Mesothelial cell of epicardium (in vitro differentiated cells): ENCODE measurements at places on chromosomes 6 and 20.

DNA sequence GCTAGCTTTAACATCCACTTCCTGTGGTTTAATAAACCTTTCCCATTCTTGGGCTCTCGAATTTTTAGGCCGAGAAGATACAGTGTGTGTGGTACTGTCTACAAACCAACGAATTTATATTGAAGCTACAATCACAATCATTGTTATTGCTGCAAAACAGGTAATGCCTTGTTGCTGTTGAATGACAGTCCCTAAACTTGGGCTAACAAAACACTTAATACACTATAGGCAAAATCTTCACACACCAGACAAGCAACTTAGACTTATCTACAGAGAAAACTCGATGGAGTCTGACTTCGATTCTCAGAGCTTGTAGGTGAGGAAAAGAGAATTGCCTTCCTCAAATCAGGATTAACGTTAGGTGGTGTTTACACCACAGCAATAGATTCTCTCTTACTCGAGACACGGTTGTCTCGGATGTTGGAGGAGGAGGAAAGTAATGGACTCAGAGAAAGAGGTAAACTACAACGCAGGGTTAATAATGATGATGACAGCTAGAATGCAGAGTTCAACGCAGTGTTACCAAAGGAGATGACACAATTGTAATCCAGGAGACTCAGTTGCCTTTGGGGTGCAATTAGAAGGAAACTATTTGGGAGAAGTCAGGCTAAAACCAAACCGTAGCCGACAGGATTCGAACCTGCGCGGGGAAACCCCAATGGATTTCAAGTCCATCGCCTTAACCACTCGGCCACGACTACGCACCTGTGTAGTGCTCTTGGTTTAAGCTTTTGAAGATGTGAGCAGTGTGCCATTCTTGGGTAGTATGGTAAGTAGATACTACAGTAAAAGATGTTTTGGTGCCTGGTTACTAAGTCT is 32.5 kb upstream of the ZNF184 start:
- no peak for DNase-seq

DNA sequence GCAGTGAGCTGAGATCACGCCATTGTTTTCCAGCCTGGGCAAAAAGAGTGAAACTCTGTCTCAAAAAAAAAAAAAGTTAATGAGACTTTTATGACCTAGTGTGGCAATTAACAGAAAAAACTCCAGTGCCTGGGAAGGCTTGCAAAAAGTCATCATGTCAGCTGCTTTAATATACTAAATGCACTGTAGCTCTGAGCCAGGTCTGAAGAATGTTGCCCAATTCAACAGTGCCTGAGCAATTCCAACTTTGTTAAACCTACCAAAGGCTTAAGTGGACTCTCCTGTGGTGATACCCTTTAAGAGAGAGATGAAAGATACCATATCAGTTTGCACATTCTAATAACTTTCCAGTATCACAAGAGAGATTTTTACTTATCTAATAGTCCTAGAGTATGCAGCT is 6.5 kb upstream of the ROS1 start:
- no peak for DNase-seq

DNA sequence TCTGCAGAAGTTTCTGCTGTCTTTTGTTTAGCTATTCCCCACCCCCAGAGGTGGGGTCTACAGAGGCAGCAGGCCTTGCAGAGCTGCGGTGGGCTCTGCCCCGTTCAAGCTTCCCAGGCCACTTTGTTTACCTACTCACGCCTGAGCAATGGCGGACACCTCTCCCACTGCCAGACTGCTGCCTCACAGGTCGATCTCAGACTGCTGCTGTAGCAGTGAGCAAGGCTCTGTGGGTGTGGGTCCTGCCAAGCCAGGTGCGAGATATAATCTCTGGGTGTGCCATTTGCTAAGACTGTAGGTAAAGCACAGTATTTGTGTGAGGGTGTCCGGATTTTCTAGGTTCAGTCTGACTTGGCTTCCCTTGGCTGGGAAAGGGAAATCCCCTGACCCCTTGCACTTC is 23.6 kb upstream of the ZNF337 start:
- no peak for DNase-seq

DNA sequence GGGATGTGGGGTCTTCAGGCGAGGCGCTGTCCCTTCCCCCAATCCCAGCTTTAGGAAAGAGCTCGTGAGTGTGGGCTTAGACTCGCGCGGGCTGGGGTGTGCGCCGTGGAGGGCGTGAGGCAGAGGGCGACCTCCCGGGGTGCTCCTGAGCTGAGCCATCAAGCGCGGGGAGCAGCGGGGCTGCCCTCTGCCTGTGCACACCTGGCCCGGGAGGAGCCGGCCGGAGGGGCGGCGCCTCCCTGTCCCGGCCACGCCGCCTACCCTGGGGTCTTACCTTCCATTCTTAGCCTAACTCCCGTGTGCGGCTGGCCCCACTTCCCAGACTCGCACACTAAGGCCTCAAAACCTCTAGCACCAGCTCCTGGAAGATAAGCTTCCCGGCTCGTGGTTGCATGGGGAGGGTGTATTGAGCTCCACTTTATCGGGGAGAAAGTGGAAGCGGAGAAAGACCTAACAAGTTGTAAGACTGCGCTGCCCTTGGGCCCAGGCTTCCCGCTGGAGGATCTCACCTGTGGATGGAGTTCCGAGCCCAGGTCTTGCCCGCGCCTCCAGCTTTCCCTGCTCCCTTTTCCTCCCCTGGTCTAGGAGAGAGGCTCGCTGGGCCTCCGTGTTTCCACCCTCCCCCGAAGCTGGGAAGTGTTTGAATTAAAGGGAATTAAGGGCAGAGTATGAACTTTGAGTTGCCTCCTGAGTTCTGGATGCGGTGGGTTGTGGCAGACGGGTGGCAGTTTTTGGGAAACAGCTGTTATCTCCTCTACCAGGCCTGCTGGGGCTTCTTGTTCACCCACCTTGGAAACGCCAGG is 1.2 kb downstream of the DNMT3B start:
- no peak for DNase-seq

GRCh38 chr20:50969435-50969834 is 10.8 kb downstream of the MOCS3 start:
- no peak for DNase-seq

DNA sequence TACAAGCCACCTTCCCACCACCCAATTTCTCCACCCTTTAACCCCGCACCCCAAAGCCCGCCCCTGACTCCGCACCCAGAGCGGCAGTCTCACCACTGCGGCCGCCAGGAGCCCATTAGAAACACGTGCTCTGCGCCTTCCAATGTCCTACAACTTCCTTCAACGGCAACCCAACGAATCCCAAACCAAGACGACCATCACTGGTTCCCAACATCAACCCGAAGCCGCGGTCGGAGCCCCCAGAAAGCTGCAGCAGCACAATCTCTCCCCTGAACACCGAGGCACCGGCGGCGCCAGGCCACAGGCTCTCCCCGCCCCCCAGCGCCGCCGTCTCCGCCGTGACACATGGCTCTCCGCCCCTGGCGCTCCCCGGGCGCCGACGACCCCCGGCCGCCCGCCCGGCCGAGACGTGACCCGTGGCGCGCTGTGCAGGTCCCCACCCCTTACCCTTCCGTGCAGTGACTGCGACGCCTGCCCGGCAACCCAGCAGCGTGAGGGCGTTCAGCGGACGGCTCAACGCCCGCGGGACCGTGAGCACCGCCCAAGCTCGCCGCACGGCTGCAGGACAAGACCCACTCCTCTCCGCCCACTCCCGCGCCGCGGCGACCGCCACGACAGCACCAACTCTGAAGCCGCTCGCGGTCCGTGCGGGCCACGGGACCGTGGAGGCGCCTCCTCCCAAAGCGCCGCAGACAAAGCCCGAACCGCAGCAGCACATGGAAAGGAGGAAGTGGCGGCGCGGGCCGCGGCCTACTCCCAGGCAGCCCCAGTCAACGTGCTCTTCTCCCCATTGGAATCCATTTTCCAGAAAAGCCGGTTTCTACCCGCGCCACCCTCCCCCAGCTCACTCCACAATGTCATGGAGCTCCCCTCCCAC is 551 bp downstream of the SYNCRIP start:
- DNase-seq: peak; percentile 36

GRCh38 chr20:17343656-17344452 is 117.0 kb downstream of the PCSK2 start:
- no peak for DNase-seq

DNA sequence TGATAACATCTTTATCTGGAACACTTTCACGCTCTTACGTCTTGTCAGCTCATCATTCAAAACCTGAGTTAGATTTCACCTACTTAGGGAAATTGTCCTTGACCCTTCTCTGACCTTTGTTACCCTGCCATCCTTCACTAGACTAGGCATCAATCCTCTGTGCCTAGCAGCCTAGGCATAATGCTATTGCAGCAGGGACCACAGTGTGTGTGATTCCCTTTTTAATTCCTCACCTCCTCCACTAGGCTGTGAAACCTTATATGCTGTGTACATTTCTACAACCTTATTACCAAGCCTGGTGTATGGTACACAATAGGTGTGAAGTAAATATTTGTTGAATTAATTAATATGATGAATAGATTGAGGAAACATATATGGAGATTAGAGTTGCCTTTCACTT is 66.7 kb upstream of the DEFB112 start:
- no peak for DNase-seq

DNA sequence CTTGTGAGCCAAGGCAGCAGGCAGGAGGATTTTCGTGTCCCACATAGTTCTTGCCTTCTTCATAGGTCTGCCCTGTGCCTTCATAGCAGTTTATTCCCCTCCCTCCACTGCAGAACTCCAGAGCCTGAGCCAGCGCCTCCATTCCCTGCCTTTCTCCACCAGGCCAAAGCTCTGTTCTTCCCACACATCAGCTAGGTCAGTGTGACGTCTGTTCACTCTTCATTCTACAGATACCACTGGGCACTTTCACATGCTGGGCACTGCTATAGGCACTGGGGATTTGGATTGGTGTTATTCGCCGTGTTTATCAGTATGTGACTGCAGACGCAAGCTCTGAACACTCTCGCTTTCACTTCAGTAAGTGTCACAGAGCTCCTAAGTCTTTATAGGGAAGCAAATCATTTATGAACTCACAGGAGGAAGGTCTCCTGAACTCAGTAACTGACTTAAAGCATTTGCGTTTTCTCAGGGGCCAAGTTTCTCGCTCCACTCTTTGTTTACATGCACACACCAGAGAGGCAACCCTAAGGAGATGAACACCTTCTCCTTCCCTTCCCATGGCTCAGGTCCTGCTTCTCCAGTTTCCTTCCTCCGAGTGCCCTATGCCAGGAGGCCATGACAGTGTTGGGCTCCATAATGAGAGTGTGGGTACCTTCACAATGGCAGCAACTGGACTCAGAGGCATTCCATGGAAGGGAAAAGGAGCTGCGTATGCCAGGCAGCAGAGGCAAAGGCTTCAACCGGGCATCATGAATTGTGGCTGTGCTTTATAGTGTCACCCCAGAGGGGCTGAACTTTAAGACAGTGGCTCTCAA is 6.3 kb upstream of the APMAP start:
- peak; percentile 24 for DNase-seq

GRCh38 chr20:57260934-57261333 is 5.5 kb downstream of the BMP7 start:
- DNase-seq: no peak

DNA sequence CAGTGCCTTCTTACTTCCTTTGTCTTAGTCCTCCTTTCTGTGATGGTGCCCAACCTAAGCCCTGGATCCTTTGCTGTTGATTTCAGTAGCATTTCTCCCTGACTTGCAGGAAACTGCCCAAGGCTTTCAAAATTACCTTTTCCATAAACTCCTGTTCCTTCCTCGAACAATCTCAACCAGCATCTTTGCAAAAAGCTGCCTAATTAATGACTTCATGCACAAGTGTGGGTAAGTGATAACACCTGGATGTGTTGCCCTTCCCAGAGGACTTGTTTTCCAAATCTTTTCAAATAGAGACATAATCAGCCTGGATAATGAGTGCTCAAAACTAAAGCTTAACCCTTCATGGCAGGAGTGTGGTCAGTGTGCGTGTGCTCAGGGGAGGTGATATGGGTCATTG is 118.0 kb downstream of the PCSK2 start:
- no peak for DNase-seq

DNA sequence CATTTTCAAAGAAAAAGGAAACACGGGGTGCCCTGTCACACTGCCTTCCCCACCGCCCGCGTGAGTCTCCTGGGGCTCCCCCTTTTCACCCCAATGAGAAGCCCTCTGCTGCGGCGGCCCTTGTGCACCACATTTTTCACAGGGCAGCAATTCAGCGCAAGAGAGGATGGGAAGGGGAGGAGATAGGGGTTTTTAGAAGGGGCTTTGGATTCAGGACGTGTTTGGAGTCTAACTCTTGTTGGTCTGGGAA is 726 bp upstream of the ARFGEF3 start:
- DNase-seq: no peak

GRCh38 chr6:35729722-35730121 is 7.1 kb upstream of the ARMC12 start:
- no peak for DNase-seq

DNA sequence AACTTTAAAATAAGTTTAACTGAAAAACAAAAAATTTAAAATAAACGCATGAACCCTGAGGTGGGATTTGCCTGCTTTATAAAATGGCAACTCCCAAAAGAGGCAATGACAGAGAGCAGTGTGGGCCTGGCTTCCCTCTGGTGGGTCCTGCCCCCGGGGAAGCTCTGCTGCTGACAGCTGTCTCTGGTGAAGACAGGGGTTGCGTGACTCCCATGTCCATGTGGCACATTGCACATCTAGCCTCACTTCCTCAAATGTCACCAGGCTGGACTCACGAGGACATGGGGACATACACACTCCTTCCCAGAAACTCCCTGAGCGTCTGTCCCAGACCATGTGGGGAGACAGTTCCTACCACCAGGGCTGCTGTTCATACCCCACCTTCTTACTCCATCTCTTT is 66.2 kb downstream of the ABHD12 start:
- DNase-seq: no peak

- DNase-seq: no peak
Measured at GRCh38 chr6:144443157-144443556, 158.0 kb downstream of the UTRN start.

DNA sequence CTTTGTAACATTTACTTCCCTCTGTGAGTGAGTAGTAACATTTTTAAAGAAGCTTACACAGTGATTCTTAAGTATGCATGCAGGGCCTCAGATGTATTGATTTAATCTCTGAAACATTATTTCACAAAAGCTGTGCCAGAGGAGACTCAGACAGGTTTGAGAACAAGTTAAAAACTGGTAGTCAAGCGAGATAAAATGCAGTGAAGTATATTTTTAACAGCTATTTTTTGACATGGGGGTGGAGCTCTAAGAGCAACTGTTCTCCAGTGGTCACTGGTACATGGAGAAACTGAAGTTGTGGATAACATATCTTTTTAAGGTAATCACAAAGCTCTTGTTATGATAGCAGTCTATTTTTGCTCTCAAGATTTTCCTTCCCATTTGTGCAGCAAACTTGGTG is 20.4 kb downstream of the DSTN start:
- DNase-seq: no peak
